ENCODE measurements at places on chromosomes 6 and 20.

DNA sequence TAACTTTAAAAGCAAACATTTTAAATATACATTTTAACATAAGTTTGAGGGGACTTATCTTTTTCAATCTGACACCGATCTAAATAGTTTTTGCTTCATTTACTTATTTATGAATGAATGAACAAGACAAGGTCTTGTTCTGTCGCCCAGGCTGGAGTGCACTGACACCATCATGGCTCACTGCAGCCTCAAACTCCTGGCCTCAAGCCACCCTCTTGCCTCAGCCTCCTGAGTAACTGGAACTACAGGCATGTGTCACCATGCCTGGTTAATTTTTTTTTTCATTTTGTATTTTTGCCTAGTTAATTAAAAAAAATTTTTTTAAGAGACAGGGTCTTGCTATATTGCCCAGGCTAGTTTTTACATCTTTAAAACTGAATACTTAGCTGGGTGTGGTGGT, 25.4 kb downstream of the FBXO9 start:
- DNase-seq: peak; percentile 26

- DNase-seq: no peak
These were observed 39.2 kb downstream of the MYLIP start for GRCh38 chr6:16168121-16168520.

DNA sequence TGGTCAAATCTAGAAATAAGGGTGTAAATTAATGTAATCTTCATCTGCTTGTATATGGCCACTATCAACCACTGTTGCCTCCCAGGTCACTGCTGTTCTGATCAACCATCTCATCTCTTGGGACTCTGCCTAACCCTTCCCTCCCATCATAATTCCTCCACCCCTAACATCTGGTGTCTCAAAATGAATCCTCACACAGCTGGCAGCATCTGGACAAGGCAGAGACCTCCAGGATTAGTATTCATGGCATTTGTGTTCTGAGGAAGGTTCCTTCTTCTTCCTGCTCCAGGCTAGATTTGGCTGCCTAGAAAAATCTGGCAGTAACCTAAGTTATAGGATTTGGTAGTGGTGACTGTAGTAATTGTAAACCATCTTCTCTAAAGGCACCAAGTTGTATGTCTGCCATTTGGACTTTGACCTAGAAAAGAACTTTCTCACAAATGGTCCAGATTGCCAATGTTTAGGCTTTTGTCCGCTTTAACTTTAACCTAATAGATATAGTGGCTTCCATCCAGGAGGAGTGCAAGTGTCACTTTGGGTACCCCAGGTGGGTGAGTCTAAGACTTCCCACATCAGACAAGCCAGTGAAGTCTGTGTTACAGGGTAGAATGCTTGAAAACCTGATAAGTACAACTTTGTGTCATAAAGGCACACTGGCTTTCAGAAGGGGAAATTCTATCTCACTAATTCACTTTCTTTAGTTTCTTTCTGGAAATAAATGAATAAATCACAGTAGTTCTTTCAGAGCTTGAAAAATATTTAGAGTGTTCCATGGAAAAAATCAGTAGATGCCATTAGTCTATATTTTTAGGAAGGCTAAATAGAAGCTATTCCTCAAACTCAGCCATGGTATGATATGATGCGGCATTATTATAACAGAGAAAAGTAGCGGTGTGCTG, 3.0 kb upstream of the PHACTR2 start:
- no peak for DNase-seq

- DNase-seq: peak; percentile 29
These were observed 135.5 kb downstream of the CLIC5 start for GRCh38 chr6:45880159-45880558.

DNA sequence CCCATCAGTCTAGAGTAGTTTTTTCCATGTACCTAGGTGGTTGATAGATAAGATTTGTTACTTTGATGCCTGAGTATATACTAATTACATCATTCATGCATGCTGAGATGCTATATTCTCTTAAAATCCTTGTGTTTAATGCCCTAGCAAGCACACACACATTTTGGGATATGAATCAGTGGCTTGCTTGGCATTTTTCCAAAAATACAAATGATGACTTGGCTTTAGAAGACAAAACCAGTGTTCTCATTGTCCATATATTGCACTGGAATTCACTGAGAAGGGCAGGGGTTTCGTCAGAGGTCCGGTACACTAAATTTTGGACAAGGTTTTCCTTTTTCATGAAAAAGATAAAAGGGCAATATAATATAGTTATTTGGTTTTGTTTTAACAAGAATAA, 24.9 kb downstream of the GTPBP2 start:
- peak; percentile 77 for DNase-seq

GRCh38 chr20:19015351-19016139, 196.9 kb upstream of the SLC24A3 start:
- DNase-seq: no peak

DNA sequence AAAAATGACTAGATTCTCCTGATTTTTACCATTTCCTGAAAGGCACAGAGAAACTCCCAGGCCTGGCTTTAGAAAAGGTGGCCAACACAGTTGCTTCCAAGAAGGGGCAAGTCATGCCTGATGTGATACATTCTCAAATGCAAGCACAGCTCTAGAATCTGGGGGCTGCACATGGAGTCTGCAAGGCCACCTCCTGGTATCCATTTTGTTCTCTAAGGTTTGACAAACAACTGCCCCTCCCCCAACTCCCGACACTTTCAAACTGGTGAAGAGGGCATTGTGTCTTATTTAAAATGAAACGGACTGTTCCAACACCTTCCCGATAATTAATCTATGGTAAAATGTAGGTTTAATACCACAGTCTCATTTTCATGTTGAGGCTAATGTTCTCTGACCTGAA, 220.2 kb upstream of the CEP162 start:
- DNase-seq: no peak

GRCh38 chr6:46222286-46222685, 51.5 kb upstream of the ENPP5 start:
- no peak for DNase-seq

DNA sequence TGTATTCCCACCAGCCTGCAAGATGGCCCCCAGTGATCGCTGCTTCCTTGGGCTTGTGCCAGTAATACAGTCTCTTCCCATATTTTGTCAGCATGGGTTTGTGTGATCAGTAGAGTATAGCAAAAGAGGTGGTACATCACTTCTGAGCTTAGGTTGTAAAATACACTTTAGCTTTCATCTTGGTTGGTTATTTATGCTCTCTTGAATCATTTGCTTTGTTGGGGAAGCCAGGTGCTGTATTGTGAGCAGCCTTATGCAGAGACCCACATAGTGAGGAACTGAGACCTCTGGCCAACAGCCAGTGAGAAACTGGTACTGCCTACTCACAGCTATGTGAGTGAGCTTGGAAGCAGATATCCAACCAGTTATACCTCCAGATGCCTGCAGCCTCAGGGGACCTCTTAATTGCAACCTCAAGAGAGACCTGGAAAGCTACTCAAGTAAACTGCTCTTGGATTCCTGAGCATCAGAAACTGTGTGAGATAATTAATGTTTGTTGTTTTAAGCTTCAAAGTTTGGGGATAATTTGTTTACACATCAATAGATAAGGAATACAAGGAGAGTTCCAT, 229.3 kb downstream of the FARS2 start:
- no peak for DNase-seq

DNA sequence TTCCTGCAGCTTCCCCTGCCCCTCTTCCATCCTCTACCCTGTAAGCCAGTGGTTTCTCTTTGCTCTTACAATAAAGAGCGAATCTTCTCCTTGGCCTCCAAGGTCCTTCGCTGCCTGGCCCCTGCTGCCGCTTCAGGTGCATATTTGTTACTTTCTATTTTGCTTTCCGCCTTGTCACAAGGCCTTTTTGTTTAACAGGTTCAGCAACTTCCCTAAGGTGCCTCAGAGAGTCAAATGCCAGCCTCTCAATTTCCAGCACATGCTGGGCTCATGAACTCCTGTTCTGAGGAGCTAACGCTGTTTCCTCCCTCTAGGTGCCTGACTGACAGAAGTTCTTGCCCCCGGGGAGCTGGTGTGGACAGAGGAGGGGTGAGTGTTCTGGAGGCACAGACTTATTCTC, 42.4 kb upstream of the EPB41L1 start:
- no peak for DNase-seq

DNA sequence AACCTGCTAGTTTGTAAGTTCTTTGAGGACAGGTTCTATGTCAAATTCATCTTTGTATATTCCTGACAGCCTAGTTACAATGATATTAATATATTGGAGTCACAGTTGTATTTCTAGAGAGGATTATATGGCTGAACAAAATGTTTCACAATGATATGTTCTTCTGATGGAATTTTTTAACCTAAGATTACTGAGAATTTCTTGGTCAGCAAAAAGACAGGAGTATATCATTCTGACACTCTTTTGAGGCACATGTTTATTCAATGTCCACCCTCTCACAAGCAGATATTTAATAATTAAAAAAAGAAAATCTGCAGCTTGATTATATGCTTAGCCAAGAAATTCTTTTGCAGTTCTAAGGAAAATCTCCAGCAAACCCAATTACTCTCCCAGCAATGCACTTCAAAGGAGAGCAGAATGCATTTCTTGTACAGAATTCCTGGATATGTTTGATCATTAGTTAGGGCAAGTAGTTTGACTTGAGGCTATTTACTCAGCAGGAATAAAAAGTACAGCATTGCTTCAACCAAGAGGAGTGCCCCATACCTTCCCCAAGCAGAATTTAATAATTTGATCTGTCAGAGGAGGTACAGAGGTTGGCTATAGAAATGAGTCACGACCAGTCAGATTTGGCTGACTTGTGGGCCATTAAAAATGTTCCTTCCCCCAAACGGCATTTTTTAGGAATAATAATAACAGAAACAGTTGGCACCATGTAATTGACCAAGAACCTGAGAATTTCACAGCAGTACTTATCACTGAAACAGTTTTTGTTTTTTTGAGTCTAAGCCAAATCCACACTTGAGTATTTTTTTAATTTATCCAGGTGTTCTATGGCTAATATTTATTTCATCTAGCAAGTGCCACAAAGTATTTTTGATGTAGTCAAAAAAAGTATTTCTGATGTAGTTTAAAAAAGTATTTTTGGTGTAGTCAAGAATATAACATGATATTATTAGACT, 508.1 kb upstream of the FLRT3 start:
- peak; percentile 3 for DNase-seq

DNA sequence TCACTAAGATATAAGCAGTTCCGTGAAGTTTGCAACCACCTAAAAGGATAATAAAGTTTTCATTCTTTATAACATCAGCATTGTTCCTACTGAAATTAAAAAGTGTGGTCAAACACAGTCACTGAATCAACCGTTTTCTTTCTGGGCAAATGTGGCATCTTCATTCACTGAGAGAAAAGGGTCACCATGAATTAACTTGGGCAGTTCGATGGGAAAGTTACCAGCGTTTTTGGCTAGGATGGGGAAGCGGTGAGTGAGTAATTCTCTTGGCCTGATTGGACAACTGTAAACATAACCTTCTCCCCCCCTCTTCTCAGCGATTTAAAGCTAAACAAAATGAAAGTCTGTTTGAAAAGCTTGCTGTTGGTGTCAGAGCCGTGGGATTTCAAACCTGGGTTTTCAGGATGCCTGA, 181.8 kb downstream of the SASH1 start:
- peak; percentile 94 for DNase-seq

- peak; percentile 95 for DNase-seq
These were observed 824 bp upstream of the TBCC start for GRCh38 chr6:42746463-42747391.

DNA sequence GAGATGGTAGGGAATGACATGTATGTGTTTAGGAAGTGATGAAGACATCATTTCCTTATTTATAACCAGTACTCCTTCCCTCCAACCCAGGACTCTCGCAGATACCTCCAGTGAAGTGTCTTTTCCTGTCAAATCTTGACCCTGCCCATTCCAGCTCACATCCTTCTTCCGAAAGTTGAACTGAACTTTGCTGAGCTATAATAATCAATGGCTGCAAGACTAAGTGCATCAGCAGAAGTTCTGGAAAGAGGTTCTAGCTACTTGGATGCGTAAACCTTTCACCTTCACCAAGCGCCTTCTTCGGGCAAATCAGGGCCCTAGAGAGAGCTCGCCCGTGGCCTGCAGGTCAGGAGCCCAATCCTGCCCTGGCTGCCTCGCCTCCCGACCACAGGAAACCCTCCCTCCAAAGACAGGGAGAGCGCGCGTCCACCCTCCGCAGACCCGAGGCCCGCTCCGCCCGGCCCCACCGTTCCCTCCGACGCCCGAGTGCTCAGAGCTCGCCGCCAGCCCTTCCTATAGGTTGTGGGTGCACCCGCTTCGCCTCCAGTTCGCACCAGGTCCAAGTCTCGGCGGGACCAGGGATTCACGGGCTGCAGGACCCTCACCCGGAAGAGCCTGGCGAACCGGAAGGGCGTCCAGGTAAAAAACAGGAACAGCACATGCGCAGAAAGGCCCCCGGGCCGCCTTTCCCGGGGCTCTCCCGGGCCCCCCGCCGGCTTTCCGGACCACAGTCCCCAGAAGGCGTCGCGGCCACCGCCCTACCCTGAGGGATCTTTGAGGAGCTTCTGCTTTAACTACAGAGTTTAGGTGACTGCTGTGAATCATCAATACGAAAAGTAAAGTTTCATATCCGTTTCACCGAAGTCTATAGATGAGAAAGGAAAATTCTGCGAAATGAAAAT, at the start of gene ZNF334:
Gene ZNF334 (minus strand): TSS at position 617 of the 902 bp plus-strand sequence. CDS start 1,457 bp downstream, outside the sequence.
- peak; percentile 15 for DNase-seq

- DNase-seq: no peak
These were observed 31.6 kb upstream of the GJA10 start for GRCh38 chr6:89862698-89863097.

DNA sequence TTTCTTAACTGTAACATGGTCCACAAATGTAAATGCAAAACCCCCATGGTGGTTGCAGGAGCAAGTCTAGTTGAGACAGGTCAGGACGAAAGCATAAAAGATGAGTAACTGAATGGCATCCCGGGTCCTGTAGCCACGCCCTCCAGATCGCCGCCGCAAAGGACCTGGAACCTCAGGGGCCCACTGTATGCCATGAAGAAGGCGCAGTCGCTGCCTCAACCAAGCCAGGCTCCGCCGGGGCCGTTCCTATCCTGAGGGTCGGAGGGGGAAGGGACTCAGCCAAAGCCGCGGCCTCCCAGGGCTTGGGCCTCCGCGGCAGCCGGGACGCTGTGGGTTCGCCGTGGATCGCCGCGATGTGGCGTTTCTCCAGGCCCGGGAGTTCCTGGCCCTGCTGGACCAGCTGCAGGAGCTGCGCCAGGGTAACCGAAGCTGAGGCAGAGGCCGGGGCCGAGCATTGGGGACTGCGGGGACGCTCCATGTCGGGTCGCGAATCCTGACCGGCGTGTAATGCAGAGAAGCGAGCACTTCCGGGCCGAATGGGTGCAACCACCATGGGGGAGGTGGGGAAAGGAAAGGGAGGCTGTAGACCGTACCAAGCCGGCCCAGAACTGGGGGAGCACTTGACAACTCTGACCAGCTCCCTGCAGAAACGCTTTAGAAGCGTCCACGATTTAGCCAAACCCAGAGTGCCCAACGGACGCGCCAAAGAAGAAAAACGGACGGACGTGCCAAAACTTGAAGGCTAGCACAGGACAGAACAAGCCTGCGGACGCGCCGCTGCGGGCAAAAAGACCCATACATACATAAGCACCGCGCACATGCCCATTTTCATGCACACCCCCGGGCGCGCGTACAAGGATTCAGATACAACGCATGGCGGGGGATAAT, 11.1 kb downstream of the RPL7L1 start:
- DNase-seq: peak; percentile 97

DNA sequence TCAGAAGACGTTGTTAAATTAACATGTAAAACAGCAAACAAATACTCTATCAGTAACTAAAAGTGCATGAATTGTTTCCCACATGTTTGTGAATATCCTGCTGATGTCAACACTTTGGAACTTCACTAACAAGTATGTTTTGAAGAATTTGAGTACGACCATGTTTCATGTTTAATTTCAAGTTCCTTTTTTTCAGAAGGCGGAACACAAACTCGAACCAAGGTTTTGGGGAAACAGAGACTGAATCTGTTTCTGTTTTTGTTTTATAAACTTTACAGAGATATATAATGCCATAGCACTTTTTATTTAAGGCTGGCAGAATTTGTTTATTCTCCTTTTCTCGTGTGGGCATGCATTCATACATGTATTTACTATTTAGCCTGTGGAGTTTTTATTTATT, 509.3 kb upstream of the CITED2 start:
- DNase-seq: peak; percentile 40
